G401 (cell line): ENCODE measurements at places on chromosomes 5 and 9. TPM values are rescaled to one million over a fixed set of nuclear protein-coding genes. Genes with fewer than 3 reads are reported as not detected.

- no peak for DNase-seq
These were observed 35.2 kb downstream of the MTRR start for GRCh38 chr5:7904170-7904569.

GRCh38 chr9:38263532-38263931, 129.0 kb upstream of the ALDH1B1 start:
- no peak for DNase-seq

The HAPLN1 gene
- total RNA-seq: 0.47 TPM in 1 of 2 replicates, not detected in the other

GRCh38 chr9:5529683-5530221, 19.4 kb downstream of the PDCD1LG2 start:
- no peak for DNase-seq

DNA sequence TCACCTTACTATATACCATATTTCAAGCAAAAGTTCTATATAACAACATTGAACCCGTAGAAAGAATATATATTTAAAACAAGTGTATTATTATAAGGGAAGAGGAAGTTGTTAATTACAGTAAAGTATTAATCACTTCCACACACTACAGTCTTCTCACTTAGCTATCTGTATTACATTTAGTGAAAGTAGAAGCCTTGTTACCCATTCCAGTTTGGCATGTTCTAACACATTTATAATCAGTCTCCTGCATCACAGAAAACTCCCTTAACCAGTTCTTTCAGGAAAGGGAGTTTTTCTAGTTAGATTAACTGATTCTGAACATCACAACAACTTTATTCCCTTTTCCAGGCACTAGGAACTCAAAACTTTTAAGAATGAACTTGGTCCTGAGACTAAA, 6.9 kb downstream of the RAB14 start:
- no peak for DNase-seq

The SLC46A2 gene
- not detected in 2 replicates for total RNA-seq

DNA sequence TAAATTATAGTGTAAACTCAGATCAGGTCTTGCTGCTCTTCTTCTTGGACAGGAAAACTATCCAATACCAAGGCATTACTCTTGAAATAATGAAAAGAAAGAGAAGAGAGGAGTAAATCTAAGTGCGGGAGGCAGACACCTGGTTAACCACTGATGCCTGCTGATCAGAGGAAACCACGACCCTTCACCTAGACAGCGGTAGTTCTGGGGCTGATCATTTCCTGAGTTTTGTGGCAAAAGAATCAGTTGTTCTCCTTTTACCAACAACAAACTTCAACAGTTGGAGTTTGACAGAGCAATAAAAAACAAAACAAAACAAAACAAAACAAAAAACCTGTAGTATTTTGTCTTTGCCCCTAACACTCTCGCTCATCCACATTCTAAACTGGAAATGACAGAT, 3.0 kb downstream of the RLN1 start:
- DNase-seq: no peak

GRCh38 chr9:103942200-103942599, 151.9 kb upstream of the SMC2 start:
- no peak for DNase-seq

- no peak for DNase-seq
These were observed 203.9 kb upstream of the RASEF start for GRCh38 chr9:83266666-83267496.

DNA sequence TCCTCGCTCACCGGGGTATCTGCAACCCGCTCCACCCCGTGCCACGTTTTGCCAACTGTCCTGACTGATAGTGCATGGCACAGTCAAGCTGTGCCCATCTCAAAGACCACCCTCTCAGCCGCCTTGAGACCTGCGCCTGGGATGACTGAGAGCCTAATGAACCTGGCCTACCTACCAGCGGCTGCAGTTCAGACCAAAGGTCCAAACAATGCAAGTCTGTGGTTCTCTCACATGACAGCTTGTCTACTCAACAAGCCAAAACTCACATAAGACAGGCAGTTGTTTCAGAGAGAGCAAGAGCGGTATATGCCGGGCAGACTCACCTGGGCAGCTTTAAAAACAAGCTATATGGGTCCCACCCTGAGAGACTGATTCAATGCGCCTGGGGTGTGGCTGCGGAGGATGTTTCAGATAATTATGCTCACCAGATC, 70.5 kb downstream of the EPB41L4B start:
- DNase-seq: no peak

The SLC4A9 gene
- not detected in 2 replicates for total RNA-seq
